Activated effector memory CD4-positive, alpha-beta T cell treated with Interleukin-2 at 50 U/mL for 16 hours (primary cell): ENCODE measurements at places on chromosomes 1 and 21.

- DNase-seq, result no peak
Observed at GRCh38 chr1:204598319-204598969, 82.2 kb downstream of the MDM4 start.

DNA sequence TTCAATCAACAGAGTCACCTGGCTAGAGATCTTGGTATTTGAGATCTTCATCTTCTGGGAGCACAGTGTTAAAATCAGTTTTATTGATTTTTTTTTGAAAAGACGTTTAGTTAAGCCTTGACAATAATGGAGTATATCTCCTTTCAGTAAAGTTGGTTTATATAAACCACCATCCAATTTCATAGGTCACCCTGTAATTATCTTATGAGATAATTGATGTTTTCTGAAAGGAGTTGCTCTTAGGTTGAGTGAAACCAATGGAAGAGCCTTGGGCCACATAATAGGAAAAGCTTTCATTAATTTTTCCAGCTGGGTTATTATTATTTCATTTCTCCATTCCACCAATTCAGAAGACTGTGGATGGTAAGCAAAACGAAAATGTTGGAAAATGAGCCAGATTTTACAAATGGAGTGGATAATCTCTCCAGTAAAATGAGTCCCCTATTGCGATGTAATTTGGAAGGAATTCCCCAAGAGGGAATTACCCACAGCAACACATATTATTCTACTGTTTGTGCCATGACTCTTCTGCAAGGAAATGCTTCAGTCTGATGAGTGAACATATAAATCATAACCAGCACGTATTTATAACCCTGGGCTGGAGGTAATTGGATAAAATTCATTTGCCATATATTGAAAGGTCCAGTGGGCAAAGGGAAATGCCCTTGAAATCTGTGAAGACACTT, 46.2 kb upstream of the TINAGL1 start:
- DNase-seq, result no peak

GRCh38 chr1:110718452-110718851, 43.7 kb upstream of the KCNA3 start:
- no peak for DNase-seq

GRCh38 chr1:244878681-244879080, 14.3 kb upstream of the HNRNPU start:
- DNase-seq, result no peak

GRCh38 chr1:62706985-62707743, 19.0 kb upstream of the DOCK7 start:
- DNase-seq, result no peak

- DNase-seq, result no peak
Observed at GRCh38 chr1:94827434-94827833, 7.3 kb downstream of the SLC44A3 start.

- no peak for DNase-seq
Observed at GRCh38 chr1:169906938-169907337, 13.2 kb upstream of the SCYL3 start.

- no peak for DNase-seq
Observed at GRCh38 chr1:98732985-98733781, 71.7 kb downstream of the SNX7 start.

DNA sequence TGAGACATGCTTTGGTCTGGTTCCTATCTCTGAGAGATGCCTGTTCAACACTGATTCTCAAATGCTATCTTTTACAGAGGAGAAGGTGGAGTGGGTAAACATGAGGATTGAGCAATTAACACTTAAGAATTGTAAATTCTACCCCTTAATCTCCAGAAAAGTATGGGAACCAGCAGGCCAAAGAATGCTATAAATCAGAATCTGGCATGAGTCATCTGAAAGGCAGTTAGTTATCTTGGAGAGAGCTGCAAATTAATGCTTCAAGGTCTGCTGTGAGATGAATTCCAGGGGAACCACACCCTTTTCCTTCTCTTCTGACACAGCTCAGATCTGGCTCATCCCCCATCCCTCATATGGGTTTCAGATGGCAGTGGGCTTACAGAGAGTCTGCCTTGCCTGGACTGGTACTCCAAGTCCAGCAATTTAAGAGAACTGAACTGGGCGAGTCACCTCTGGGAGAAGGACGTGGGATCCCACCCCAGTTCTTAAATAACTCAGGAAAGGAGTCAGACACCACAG, 5.2 kb downstream of the S100A10 start:
- no peak for DNase-seq

GRCh38 chr1:10490286-10490970, 15.7 kb downstream of the PEX14 start:
- no peak for DNase-seq

- no peak for DNase-seq
Observed at GRCh38 chr1:234932511-234933430, 195.9 kb downstream of the TOMM20 start.

DNA sequence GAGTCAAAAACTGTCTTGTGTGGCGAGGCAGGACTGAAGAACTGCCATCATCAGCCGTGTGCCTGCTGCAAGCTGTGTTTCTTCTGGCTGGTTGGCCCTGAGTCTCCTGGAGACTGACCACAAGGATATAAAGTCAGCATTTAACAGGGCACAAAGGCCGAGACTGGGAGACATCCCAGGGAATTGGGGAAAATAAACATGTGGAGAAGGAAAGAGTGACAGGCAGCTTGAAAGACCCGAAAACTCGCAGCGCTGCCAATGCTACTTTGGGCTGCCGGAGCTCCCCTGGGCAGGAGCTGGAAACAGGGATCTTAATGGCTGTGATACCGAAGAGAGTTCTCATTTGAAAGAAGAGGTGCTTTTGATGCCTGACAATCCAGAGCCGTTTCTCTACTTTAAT, 125.3 kb upstream of the HMGB4 start:
- DNase-seq, result no peak

DNA sequence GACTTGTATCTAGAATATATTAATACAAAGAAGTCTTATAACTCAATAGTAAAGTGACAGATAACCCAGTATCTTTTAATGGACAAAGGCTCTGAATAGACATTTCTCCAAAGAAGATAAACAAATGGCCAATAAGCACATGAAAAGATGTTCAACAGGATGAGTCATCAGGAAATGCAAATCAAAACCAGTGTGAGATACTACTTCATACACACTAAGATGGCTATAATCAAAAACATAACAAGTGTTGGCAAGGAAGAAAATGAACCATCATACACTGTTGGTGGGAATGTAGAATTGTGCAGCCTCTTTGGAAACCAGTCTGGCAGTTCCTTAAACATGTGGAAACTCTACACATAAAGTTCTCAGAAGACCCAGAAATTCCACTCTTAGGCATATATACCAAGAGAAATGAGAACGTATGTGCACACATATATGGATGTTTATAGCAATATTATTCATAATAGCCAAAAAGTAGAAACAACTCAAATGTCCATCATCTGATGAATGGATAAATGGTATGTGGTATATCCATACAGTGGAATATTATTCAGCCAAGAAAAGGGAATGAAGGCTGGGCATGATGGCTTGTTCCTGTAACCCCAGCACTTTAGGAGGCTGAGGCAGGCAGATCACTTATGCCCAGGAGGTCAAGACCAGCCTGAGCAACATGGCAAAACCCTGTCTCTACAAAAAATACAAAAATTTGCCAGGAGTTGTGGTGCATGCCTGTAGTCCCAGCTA, 9.9 kb upstream of the MPL start:
- no peak for DNase-seq

GRCh38 chr1:41983451-41983850, 64.7 kb upstream of the HIVEP3 start:
- DNase-seq, result no peak

- no peak for DNase-seq
Observed at GRCh38 chr1:244496186-244496585, 35.1 kb downstream of the CATSPERE start.

DNA sequence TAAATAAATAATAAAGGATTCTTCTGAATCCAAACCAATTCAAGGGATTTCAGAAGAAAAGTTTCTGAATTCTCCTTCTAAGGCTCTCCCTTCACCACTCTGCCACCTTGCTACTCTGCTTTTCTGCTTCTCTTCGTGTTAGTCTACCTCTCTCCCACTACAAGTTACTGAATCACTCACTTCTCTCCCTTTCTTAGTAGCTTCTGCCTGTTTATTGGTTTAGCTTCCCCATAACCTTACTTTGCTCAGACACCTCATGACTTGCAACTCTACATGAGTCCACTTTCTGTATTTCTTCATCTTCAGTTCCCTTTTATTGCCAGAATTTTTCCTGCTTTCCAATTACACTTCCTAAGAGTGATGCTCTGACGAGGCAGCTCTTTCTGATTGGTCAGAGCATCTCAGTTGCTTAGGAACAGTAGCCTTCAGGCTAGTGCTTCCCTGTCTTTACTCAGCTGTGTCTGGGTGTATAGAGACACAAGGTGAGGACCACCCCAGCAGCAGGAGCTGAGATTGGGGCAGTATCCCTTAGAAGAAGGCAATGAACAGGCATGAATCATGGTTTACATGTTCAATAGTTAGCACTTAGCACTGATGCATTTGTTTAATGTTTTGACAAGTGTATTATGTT, 144.6 kb downstream of the SLC30A10 start:
- no peak for DNase-seq

- no peak for DNase-seq
Observed at GRCh38 chr1:109840011-109840629, 70.5 kb upstream of the CSF1 start.

DNA sequence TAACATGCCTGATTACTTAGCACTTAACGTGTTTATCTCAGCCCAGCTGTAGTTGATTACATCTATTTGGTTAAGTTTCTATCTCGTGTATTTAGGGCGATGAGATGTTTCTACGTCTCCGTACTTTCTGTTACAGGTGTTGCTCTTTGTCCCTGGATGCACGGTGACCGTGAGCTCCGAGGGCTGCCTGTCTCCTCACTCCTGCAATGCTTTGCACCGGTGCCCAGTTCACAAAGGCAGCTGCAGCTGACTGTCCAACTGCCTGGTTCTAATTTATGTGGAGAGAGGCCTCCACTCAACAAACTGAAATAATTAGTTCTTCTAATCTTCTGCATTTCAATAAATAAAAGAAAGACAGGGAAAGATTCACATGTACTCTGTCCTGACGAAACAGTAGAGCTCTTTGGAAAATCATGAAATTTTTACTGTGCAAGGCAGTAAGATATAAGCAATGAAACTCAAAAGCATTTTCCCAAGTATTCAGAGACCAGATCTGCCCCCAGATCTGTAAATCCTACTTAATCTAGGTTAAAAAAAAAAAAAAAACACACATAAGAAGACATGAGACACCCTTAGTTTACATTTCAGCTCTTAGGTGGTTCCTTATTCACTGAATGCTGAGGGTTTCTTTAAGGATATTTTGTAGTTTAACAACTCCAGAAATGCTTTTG, 108.2 kb downstream of the TGFBR3 start:
- no peak for DNase-seq

DNA sequence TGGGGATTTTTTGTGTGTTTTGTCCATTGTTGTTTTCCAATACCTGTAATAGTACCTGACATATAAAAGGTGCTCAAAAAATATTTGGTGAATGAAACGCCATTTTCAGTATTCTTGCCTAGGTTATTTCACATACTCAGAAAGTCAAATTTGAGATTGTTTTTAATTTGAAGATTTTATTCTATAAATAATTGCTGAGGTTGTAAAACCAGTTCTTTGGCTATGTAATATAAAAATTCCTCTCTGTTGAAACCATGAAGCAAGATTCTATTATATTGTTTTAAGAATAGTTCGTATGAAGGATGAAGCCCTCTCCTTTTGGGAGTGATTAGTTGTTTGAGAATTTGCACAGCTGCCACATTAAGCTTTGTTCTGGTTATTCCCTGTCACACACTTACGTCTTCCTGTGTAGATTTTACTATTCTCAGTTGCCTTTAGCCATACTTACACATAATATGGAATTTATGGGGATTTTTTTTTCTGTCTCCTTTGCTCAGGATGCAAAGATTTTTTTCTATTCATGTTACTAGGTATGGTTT, 60.2 kb upstream of the MPC2 start:
- no peak for DNase-seq

GRCh38 chr1:104765085-104765484, 1015.4 kb downstream of the AMY1C start:
- no peak for DNase-seq

DNA sequence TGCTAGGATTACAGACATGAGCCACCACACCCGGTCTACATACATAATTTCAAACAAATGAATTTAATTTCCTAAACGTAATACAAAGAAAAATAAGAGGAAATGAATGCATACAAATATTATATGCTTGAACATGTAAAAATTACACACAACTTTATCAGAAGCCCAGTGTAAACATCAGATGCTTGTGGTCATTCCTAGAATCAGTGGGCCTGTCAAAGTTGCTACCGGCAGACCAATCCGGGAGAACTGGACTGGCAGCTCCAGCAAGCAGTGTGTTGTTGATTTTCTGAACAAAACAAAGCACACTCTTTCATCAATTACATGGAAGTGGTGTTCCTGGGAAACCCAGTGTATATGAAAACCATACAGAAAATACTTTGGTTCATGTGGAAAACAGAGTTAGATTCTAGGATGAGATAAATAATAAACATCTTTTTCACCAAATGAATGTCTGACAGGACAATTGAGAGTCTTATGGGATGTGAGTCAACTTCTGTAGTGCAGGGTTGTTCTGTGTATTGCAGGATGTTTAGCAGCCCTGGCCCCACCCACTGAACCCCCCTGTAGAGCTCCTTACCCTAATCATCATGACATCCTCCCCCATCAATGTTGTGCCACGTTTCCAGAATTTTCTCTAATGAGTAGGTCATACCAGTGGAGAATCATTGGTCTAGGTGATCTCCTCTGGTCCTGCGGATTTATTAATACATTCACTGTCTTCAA, 33.8 kb downstream of the MFSD2A start:
- no peak for DNase-seq

GRCh38 chr21:33964706-33965325, 49.2 kb upstream of the ATP5PO start:
- DNase-seq, result no peak

DNA sequence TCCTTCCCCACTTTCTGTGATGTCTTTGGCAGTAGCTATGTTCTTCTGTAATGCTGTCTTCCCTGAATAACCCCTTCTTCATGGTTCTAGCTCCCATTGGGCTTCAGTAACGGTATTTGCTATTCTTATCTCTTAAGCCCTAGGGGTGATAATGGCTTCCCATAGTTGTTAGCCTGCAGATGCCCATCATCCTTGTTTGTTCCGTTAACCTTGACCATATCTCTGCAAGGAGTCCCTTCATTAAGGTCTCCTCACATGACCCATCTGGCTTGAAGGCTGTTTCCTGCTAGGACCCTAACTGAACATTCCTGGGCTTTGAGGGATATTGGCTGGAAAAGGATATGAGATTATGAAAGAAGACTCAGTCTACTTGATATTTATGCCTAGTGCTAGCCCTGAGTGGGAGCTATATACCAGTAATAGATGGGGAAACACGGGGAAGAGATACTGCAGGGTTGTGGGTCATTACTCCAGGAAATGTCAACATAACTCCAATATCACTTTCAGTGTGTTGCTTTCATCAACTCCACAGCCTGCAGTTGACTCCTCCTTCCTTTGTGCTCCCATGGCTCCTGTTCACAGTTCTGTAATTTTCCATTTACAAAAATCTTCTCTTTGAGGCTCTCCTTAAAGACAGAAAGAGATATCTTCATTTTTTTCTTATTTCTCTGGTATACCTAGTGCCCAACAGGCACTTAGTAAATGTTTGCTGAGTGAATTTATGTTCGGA, 2.5 kb downstream of the MR1 start:
- no peak for DNase-seq

- DNase-seq, result no peak
Observed at GRCh38 chr1:94209425-94209824, 28.0 kb downstream of the ARHGAP29 start.

- DNase-seq, result no peak
Observed at GRCh38 chr1:62283986-62284385, 35.2 kb downstream of the KANK4 start.
